ENCODE measurements at places on chromosomes 4 and X.

GRCh38 chr4:172011196-172011595, 198.0 kb downstream of the GALNTL6 start:
- no peak for DNase-seq

DNA sequence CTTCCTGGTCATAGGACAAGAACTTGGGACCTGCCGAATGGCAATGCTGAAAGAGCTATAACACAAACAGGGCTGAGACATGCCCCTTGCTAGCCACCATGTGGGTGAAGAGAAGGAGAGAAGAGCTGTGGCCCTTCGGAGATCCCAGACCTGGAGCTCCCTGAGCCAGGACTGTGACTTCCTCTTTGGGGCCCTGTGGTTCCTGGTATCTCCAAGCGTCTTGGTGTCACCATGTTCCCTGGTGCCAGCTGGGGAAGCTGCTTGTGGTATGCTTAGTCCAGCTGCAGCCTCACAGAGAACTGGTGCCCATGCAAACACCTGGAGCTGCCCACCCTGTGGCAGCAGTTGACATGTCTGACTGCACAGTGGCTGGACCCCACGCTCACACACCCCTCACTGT, 68.5 kb downstream of the NDNF start:
- DNase-seq: no peak

GRCh38 chrX:129510331-129510730, 13.0 kb downstream of the SMARCA1 start:
- no peak for DNase-seq

GRCh38 chr4:6942238-6942800, 32.7 kb downstream of the TBC1D14 start:
- peak; percentile 79 for DNase-seq

GRCh38 chrX:119690921-119691716, 1.8 kb downstream of the SEPTIN6 start:
- no peak for DNase-seq

DNA sequence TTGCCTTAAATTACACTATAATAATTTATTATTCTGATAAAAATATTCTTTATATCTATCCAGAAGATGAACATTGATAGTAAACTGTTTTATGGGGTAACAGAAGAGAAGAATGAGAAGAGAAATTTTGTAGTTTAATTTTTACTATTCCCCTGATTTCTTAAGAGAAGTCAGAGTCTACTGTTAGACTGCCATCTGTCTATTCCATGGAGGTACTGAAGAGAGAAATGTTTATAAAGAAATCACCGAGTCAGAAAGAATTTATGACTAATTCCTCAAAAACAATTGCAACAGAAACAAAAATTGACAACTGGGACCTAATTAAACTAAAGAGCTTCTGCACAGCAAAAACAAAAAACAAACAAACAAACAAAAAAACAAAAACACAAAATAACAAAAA, 149.9 kb downstream of the FGF16 start:
- DNase-seq: no peak

DNA sequence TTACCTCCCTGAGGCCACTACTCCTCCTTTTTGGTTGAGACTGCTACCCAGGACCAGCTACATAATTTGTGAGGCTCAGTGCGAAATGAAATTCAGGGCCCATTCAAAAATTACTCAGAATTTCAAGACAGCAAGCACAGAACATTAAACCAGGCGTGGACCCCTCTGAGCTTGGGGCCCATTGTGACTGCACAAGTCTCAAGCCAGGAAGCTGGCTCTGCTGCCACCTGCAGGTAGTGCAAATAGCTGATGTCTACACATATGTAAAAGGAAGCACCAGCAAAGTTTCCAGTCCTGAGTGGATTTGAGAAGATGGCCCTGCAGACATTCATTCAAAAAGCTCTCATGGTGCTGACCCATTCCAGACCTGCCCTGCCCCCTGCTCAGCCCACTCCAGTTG, 213.4 kb upstream of the LNX1 start:
- no peak for DNase-seq

DNA sequence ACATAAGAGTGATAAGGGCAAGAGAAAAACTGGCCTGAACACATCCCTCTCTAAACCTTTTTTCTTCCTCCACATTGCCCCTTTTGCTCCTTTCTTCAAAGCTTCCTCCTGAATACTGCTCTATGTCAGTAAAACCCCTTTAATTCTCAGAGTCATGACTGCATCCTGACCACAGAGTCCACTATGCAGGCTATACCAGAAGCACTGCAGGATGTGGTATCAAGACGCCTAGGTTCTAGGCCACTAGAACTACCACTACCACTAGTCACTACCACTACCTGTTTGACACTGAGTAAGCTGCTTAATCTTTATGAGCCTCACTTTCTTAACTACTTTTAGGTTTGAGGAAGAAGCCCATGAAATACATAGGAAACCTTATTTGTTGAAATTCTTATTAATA, 38.7 kb downstream of the ARHGEF9 start:
- no peak for DNase-seq

- no peak for DNase-seq
Measured at GRCh38 chr4:3344596-3344995, 51.8 kb downstream of the RGS12 start.

GRCh38 chr4:171024720-171025303, 788.4 kb upstream of the GALNTL6 start:
- no peak for DNase-seq

DNA sequence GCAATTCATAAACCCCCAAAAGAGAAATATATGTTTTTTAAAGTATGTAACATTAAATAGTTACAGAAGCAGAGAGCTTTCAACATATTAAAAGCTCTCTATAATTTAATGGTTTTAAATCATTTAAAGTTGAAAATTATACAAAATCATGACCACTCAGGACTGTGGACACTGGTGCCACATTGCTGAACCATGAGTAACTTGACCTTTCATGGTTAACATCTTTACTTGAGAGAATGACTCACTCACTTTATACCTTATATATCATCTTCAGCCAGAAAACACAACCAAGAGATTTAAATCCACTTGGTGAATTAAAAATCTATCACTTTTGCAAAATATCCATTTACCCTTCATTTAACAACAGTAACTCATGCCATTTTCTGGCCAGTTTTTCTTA, 584.3 kb upstream of the SMIM31 start:
- no peak for DNase-seq

DNA sequence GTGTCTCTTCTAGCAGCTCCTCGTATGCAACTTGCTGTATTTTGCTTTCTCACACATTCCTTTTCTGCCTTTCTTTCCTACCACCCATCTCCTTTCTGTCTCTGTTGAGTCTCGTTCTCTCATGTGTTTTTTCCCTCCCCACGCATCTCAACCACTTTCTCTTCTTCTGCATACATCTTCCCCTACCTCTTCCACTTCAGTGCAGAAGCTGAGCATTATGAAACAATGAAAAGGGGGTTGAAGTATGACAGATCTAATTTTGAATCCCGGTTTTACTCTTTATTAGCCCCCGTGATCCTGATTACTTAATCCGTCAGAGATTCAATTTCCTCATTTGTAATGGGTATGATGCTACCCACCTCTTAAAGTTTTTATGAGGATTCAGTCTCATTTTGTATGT, 7.3 kb downstream of the FAM241A start:
- DNase-seq: no peak

GRCh38 chrX:110036162-110037033, 33.5 kb downstream of the TMEM164 start:
- DNase-seq: peak; percentile 61

- no peak for DNase-seq
Measured at GRCh38 chr4:57136281-57136680, 26.1 kb upstream of the IGFBP7 start.

DNA sequence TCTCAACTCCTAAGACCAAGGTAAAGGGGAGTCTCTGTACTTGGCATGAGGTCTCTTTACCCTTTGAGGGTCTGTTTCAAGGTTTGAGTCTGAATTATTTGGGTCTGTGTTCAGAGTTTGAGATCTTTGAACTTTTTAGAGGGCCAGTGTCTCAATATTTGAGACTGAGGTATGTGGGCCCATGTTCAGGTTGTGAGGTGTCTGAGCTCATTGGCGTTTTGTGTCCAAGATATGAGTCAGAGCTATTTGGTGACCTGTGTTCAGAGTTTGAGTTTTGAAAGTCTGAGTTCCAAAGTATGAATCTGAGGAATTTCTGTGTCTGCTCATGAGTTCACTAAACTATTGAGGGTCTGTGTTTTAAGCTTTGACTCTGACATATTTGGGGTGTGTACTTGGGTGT, 36.7 kb upstream of the PAGE4 start:
- DNase-seq: no peak

GRCh38 chr4:169025184-169025583, 15.1 kb upstream of the CBR4 start:
- DNase-seq: no peak

DNA sequence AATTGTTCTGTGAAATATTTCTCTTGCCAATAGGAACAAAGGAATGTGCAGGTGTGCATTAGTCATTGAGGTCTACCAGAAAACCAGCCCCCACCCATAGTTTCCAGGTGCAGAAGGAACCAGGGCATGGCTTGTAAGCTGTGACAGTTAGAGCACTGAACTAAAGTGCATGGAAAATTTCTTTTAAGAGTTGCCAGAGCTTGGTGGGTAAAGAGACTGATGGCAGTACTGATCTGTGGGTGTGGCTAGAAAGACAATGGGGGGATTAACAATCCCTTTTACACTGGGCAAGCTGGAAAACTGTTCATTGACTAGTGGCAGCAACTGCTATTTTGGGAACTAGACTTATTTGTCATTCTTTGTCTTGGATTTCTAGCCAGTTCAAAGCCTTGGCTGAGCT, 326.9 kb downstream of the PCDH19 start:
- no peak for DNase-seq

- DNase-seq: no peak
Measured at GRCh38 chrX:148643460-148643859, 143.0 kb downstream of the AFF2 start.

- DNase-seq: no peak
Measured at GRCh38 chr4:48602222-48602621, 112.2 kb downstream of the ZAR1 start.

- no peak for DNase-seq
Measured at GRCh38 chrX:118231464-118231863, 114.4 kb upstream of the WDR44 start.

DNA sequence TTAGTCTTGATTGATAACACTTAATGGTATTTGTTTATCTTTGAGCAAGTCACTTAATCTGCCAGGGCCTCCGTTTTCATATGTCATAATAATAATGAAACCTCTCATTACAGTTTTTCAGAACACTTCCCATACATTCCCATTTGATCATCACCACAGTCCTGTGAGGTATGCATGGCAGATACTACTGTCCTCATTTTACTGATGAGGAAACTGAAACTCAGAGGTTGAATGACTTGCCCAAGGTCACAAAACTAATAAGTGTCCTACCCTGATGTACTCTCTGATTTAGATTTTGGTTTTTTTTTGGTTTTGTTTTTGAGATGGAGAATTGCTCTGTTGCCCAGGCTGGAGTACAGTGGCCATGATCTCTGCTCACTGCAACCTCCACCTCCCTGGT, 25.7 kb downstream of the ZFX start:
- DNase-seq: no peak

- DNase-seq: no peak
Measured at GRCh38 chr4:56857601-56858309, 36.3 kb upstream of the SPINK2 start.

GRCh38 chrX:150198776-150199175, 164.3 kb upstream of the MAMLD1 start:
- DNase-seq: no peak

GRCh38 chr4:98176531-98176930, 33.3 kb upstream of the STPG2 start:
- DNase-seq: no peak

DNA sequence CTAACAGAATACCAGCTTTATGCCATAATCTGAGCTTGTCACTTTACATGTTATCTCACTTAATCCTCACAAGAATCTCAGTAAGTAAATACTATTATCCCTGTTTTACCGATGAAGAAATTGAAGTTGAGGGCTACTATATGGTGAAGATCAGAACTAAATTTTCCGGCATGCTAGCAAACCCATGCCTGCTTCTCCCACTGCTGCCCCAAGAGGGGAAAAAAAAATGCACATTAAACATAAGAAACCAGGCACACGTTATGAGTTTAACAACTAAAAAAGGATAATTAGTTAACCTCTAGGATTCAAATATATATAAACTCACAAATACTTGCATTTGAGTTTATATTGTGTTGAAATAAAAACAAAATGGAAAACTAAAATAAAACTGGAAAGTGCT, 10.8 kb downstream of the SLC10A7 start:
- DNase-seq: no peak

DNA sequence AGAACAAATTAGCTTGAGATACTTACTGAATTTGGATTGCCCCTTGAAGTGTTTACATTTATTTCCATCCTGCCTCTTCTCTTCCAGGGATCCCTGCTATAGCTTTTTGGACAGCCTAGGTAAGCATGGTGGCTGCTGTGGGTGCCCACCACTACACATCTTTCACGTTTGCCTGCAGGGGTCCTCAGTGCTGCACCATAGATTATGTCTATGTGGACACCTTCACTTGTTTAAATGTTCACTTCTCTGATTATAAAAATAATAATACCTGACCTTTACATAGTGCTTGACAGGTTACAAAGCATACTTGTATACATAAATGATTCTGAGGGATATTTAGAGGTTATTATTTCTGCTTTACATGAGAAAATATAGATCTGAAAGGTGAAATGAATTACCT, 67.9 kb upstream of the SLC4A4 start:
- DNase-seq: no peak

DNA sequence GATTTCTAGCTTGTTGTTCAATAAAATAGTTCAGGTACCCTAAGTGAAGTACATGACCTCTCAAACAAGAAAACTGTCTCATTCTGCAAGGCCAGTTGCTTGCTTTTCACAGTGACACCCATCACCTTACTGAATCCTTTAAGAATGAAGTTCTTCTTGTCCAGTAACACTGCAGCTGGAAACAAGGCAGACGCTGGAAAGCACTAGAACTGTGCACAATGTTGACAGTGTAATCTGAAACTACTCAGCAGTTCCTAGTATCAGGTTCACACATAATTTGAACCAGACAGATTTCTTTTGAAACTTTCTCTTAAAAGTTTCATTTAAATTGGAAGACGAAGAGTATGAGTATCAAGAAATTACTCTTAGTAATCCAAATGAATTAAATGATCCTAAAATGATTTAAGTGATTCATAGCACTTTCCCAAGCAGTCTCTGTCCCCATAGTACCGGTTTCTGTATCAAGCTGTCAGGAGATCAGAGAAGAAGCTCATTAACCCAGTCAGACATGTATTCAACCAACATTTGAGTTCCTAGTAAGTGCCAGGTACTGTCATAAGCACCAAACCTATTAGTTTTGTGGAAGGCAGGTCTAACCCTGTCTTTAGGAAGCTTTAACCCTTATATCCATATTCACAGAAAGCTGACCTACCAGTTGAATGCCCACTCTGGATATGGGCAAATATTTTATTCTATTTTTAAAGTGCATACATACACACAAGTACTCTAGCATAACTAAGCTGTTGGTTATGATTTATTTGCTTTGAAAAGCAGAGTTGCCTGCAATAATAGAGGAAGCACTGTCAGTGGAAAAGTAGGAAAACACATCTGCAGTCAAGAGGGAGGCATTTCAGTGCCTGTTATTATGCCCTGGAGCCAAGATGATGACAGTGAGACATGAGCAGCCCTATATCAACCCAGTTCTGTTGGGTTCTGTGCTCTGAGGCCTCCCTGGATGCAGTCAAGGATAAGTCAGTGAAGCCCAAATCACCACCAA, 63.6 kb downstream of the PALLD start:
- DNase-seq: no peak

Data from GF-D8 (cell line).